ENCODE measurements at places on chromosomes 5 and 9. TPM values are rescaled to one million over a fixed set of nuclear protein-coding genes. Genes with fewer than 3 reads are reported as not detected.

DNA sequence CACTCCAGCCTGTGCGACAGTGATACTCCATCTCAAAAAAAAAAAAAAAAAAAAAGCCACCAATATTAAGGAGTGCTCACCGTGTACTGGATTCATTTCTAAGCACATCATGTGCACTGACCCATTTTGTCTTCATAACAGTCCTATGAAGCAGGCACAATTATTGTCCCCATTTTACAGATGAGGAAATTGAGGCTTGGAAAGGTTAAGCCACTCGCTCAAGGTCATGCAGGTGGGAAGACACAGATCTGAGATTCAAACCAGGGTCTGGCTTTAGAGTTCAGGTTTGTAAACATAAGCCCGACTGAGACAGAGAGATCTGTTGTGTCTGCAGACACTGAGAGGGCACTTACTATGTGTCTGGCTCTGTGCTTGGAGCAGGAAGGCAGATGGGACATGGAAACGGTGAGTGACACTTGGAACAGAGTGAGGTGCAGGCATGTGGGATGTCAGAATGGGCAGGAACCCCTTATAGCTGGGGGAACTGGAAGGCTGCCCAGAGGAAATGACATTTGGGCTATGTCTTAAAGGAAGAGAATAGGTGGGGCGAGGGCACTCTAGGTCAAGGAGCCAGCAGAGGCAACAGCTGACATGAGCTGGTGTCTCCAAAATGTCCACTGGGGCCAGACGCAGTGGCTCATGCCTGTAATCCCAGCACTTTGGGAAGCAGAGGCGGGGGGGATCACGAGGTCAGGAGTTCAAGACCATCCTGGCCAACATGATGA lies 69.9 kb downstream of the STK10 start:
- DNase-seq: no peak

DNA sequence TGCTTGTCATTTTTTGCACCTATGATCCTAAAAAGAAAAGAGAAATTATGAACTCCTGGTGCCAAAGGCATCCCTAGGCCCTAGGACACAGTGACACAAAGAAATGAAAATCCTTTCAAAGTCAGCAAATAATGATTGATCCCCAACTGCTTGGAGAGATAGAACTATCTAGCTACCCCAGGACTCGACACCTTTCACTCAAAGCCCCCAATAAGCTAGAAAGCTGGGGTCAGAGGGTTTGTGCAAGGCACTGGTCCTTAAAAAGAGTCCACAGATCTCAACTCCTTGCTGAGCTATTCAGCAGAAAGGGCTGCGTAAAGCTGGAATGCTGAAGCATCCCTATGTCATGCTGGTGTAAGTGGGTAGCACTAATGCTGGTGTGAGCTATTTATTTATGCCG lies 31.8 kb upstream of the MAP1B start:
- DNase-seq: no peak

DNA sequence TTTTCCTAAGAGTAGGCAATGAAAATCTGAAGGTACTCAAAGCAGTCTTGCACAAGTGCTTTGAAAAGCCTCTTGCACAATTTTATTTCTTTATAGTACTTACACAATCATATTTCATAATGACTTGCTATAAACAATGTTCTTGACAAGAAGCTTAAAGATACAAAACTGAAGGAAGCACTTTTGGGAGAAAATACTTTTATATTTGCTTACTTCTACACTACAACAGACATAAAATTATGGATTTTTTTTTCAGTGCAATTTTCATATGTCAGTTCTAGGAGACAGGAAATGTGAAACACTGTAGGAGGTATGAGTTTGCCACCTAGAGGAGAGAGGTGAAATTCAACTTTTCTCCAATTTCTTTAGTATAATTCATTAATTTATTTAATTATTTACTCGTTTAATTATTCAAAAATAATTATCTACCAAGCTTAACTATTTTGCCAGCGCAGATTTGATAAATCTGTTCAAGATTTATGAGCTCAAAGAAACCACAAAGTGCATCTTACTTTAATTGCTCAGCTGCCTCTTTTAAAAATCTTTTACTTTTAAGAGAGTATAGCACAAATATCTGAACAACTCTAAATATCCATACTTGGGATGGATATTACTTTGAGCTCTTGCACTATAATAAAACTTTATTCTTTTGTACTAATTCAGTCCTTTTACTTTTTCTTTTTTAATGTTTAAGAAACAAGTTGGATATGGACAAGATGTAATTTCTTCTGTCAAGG lies 29.0 kb upstream of the CDKN2B start:
- DNase-seq: no peak

DNA sequence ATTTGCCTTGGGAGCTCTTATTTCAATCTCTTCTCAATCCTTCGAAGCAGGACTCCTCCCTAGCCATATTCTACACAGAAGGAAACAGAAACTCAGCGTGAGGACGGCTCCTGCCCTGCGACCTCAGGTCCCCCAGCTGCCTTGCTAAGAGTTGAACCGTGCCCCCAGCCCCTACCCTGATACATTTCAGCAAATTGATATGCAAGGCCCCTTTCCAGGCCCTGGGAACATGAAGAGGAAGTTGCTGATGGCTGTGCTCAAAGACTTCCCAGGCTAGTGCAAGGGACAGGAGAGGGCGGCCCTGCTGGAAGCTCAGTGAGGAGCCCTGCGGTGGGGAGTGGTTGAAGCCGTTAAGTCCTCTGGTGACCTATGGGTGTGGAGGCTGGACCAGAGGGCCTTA lies 41.5 kb downstream of the BOD1 start:
- DNase-seq: no peak

GRCh38 chr9:30775236-30775635 lies 1609.2 kb upstream of the ACO1 start:
- no peak for DNase-seq

GRCh38 chr9:123438821-123439220 lies 82.8 kb downstream of the CRB2 start:
- DNase-seq: no peak

The EPB41L4B gene
- 20.5 TPM for polyA plus RNA-seq

DNA sequence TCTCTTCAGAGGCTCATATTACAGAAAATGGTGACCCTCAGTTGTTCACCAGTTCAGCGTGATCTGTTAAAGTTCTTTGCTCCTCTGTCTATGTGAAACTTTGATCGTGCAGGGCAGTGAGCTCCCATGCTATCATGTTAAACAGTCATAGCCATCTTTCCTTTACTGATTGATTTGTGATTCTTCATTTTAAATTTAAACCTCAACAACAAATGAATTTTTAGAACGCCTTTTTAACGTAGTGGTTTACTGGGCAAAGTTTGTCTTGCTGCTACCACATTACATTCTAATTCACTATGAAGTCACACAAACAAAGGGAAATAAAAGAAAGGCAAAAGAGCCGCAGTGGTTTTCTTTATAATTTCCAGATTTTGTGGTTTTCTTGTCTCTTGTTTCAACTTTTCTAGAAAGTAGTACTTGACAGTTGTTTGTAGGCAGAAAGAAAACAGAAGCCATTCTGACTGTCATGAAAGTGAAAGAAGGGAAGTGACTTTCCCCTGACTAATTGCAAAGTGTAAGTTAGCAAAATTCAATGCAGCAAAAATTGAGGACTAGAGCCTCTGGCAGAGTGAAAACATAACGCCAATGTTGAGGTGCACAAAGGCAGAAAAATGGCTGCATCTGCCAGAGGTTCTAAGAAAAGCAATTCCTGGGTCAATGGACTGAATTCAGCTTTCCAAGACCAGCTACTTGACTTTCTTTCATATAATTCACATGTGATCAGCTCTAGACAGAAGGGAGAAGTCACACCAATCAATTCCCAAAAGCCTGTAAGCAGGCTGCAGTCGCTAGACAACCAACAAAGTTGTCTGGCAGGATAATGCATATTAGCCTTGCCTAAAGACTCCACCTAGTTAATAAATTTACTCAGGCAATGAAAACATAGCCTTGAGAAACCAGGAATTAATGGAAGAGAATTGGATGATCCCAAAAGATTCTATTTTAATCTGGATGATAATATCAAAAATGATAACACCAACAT lies 7.1 kb upstream of the IFNA6 start:
- no peak for DNase-seq

The SLC4A9 gene
- 20.2 TPM for polyA plus RNA-seq

The BNC2 gene
- 8.6 TPM for polyA plus RNA-seq

The PDE4D gene
- polyA plus RNA-seq: 26.9 TPM

The TEK gene
- 51.2 TPM for polyA plus RNA-seq

GRCh38 chr5:34517249-34517648 lies 138.9 kb upstream of the RAI14 start:
- no peak for DNase-seq

The SMIM33 gene
- not detected for polyA plus RNA-seq

- peak; percentile 23 for DNase-seq
These were observed at the start of gene SLC6A3 for GRCh38 chr5:1445313-1445688. TSS of gene SLC6A3 (minus strand) at chr5:1445440. CDS start at chr5:1443197, 2,243 bp downstream.

The PARP8 gene
- 17.0 TPM for polyA plus RNA-seq
